ENCODE measurements at places on chromosomes 13 and 19.

GRCh38 chr19:13861392-13861713 is 15.6 kb upstream of the NANOS3 start:
- DNase-seq: no peak

DNA sequence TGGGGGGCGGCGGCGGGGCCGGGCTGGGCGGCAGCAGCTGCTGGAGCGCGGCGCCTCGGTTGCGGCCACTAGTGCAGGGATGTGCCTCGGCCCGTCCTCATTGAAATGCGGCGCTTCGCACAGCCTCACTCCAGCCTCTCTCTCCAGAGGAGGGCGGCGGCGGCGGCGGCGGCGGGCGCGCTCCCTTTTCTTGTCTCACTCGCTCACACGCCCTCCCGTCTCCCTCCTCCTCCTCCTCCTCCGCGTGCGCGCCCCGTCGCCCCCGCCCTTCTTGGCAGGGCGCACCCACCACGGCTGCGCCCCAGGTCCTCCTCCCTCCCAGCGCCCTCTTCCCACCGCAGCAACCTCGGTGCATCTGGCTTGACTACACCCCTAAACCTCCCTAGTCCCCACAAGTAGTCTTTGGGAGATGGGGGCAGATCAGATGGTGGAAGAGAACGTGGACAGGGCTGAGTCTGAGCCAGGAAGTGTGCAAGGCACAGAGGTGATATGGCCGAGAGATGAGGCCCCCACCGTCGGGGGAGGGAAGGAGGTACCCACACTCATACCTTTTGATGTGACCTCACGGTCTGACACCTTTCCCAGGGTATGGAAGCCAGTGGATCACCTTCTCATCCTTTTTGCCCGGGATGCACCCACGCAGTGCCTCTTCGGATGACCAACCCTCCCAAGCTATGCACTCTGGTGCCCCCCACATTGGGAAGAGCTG is at the start of gene DCLK1:
DCLK1 (minus strand) TSS at position 161 of the 709 bp plus-strand sequence.
- no peak for DNase-seq

- DNase-seq: no peak
Measured at GRCh38 chr19:19655641-19656343, 7.7 kb downstream of the ATP13A1 start.

GRCh38 chr13:43815204-43815603 is 28.4 kb upstream of the ENOX1 start:
- no peak for DNase-seq

DNA sequence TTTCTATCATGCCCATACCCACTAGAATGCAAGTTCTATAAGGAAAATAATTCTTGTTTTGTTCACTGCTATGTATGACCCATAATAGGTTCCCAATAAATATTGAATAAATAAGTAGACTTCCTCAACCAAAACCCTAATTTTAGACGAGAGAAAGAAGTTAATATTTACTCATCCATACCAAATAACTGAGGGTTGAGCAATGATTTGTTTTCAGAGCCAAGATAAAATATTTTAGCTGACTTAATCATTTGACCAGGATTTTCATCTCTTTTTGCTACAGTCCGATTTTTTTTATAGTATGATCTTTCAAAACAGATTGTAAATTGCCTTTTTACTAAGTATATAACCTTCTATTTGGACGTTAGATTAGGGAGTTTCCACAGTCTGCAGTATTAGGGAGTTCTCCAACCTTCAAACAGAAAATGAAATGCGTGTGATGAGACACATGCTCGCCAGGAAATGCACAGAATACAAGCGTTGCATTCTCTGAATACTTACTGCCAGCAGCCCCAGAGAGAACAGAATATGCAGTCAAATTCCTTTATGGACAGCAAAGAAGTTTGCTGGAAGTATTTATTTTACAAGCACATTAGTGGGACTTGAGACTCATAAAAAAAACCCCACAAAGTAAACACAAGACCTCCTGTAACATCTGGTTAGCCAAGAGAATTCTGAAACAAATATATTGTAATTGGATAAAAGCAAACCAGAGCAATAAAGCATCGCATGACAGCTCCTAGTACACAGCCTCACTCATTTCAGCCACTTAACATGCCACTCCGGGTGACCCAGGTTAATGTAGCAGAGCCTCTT is 230.0 kb downstream of the MYO16 start:
- no peak for DNase-seq

- no peak for DNase-seq
Measured at GRCh38 chr19:5035793-5036697, 67.1 kb downstream of the KDM4B start.

DNA sequence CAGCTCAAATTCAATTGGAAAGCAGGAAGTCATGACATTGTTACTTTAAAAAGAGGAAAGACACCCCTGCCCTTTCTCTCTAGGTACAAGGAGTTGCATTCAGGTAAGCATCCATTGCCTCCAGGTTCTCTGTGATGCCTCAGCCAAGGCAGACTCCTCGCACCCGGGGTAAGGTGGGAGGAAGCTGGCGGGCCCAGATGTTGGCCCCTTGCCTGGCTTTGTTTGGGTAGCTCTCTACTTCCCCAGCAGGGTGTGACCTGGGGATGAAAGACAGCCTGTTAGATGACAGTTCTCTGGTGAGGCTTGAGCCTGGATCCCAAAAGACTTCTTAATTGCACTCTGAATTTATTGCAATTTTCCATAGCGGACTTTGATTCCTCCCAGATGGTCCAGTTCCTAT is 25.6 kb downstream of the SHISA2 start:
- no peak for DNase-seq

- DNase-seq: no peak
Measured at GRCh38 chr13:99425485-99426341, 75.6 kb upstream of the TM9SF2 start.

Data from stimulated activated CD4-positive, alpha-beta T cell treated with anti-CD3 and anti-CD28 coated beads, Interleukin-2, amount 100 ng/mL, for 24 hours (primary cell).